ENCODE measurements at places on chromosomes 2 and 18.

GRCh38 chr2:213846856-213847255 lies 562.6 kb downstream of the SPAG16 start:
- peak; percentile 25 for DNase-seq

DNA sequence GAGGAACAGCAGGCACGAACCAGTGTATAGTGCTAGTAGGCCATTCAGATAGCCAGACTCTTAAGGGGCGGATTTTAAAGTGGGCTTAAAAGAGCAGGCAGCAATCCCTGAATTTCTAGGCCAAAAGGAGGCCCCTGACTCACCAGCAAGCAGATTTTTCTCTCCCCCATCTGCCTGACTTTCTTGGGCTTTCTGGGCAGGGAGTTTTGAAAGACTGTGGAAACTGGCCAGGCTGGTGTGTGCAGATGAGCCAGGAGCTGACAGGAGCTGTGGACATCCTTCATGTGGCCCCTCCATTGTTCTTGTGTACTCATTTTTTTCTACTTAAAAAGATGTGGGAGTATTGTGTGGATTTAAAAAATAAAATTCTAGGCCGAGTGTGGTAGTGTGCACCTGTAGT lies 59.0 kb downstream of the GLI2 start:
- peak; percentile 72 for DNase-seq

DNA sequence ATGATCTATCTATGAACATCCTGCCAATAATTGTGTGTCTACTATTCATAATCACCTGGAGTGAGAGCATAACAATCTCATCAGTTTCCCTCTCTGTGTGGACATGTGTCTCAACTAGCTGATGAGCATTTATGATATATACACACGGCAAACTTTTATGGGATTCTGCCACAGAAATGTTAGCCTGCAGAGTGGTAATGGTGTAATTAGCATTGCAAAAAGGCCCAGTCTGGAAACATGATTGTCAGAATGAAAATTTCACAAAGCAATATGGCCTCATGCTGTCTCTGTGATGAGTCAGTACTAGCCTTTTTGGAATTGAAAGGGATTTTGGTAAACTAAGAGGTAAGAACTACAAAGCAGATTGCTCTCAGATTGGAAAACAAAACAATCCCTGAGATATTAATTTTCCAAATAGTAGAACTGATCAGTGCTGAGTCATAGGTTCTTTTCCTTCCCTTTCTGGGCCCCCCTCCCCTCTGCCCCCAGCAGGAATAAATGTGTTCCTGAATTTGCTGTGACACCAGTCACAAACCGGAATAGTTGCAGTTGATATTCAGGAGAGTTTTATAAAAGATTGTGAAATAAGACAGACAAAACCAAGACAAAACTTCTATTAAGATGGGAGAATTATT lies 189.2 kb downstream of the OSR1 start:
- no peak for DNase-seq

DNA sequence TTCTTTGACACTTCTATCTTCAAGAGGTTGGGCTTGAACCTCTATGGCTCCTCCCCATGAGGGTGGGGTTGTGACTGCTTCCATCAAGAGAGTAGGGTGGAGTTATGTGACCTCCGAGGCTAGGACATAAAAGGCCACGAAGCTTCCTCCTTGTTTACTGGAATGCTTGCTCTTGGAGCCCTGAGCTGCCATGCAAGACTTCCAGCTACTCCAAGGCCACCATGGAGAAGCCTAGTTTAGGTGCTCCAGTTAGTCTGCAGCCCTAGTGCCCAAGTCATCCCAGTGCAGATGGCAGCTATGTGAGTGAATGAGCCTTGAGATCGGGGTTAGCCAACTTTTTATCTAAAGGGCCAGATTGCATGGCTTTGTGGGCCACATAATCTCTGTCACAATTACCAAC lies 2.4 kb upstream of the MERTK start:
- no peak for DNase-seq

DNA sequence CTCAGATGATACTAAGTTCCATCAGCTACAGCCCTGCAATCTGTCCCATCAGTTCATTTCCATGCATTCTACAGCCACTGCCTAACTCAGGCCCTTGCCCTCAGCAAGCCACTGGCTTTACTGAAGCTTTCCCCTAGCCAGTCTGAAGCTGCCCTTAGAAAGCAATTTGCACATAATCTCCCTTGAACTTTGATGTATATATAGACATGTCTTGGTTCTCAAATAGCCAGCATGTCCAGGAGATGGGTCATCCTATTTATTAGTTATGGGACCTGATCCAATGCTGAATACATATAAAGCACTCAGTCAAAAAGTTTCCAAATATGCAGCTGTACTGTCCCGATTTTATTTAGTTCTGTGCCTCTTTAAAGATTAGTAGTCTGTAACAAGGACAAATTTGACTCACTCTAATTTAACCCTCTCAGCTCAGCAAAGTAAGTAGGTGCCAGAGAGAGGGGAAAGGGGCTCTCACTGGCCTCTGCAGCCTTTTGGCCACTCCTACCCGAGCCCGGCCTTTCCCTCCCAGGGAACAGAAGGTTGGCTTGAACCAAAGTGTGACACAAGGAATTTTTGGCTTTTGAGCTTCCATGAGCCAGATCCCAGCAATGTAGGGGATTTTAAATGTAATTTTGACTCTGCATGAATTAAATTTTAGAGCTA lies 70.7 kb downstream of the CCDC93 start:
- peak; percentile 25 for DNase-seq

GRCh38 chr18:50955253-50955652 lies 12.6 kb upstream of the ELAC1 start:
- DNase-seq = no peak

GRCh38 chr2:216072473-216072872 lies 9.1 kb downstream of the PECR start:
- no peak for DNase-seq

DNA sequence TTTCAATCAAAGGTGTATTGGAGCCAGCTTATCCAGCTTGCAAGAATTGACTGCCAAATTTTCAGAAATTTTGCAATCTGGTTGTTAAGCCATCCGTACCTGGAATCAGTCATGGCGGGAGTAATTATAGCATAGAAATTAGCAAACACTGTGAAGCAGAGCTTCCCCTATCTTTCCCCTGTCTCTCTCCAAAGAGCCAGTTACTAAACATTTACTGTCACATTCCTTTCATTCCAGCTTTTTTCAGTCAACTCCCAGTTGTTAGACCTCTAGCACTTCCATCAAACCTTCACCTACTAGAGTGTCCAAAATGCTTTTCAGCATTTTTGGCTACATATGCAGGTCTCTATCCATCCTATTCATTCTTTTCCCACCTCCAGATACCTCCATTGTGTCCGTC lies 137.4 kb downstream of the MC4R start:
- no peak for DNase-seq

DNA sequence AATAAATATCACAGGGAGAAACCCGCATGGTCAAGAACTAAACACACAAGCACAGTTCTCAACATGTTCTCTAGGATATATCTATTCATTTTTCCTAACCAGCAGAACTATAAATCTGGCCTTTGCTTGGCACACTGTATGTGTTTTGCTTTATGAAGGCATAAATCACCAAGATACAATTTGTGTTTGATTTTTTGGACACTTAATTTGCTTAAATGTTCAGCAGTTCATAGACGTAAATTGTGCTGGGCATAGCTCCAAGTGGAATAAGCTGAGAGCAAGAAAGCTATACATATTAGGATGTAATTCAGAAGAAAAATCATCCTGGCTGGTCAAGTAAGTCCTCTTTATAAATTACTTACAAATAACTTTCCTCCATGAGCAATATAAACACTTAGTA lies 341.5 kb upstream of the ATP5MC3 start:
- no peak for DNase-seq

DNA sequence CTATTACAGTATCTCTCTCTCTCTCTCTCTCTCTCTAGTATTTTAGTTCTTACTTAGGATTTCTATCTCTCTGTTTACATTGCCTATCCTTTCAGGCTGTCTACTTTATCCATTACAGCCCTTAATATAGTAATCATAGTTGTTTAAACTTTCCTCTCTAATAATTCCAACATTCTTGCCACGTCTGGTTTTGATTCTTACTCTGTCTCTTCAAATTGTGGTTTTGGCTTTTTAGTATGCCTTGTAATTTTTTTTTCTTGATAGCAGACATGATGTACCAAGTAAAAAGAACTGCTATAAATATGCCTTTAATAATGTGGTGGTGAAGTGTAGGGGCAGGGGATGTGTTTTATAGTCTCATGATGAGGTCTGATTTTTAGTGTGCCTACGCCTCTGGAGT lies 1809.5 kb upstream of the CELF4 start:
- no peak for DNase-seq

DNA sequence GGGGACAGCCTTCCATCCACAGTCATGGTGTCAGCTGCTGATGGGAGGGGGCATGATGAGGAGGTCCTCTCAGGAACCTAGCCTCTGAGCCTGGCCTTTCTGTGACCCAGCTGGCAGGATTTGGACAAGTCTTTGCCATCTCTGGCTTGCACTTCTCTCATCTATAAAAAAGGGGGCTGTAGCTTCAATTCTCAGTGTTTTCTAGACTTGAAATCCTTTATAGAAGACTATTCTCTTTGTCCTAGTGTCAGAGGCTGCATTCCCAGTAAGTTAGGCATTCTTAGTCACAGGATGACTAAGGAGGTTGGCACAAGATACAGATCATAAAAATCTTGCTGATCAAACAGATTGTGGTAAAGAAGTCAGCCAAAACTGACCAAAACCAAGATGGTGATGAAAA lies 958.5 kb downstream of the CNTNAP5 start:
- DNase-seq = peak; percentile 93

Measured in fibroblast of lung (primary cell).